ENCODE measurements at places on chromosomes 11 and 22.
A peak's percentile ranks its signal among the peaks of the same experiment; 100 is the strongest.

GRCh38 chr11:3866206-3866605 is 10.7 kb downstream of the STIM1 start:
- no peak for DNase-seq

GRCh38 chr11:121914508-121915059 is 201.4 kb downstream of the BLID start:
- no peak for DNase-seq

DNA sequence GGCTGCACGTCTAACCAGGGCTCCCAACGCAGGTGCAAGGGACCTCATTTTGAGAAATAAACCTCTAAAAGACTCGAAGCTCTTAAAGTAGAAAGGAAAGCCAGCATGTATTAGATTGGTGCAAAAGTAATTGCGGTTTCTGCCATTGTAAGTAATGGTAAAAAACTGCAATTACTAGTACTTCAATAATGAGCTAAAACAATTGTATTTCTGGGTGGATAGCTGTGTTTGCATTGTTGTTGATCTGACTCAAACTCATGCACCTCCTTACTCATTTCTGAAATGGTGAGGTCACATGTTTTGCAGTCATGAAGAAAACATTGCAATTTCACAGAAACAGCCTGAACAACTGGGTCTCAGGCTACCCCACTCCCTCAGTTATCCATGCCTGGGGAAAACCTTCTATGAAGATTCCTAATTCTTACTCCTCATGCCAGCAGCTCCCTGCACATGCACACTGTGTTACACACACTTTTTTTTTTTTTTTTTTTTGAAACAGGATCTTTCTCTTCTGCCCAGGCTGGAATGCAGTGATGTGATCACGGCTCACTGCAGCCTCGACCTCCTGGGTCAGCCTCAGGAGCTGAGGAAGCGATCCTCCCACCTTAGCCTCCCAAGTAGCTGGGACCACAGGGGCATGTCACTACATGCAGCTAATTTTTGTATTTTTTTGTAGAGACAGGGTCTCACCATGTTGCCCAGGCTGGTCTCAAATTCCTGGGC is 24.6 kb downstream of the VWCE start:
- DNase-seq, result no peak

DNA sequence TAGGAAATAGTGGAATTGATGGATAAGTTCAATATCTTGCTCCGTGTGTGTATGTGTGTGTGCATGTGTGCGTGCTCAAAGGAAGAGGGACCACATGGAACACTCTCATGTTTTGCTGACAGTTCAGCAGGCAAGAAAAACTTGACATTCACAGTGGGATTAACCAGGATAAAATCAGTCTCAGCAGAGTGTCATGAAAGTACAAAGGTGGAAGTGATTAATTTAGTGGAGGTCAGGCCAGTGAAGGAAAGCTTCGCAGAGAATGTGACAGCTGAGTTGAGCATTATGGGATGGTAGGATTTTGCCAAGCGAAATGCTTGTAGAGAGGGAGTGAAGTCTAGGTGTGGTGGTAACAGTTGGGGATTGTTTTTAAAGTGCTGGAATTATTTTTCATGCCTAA is 15.7 kb upstream of the FBXO3 start:
- DNase-seq, result no peak

DNA sequence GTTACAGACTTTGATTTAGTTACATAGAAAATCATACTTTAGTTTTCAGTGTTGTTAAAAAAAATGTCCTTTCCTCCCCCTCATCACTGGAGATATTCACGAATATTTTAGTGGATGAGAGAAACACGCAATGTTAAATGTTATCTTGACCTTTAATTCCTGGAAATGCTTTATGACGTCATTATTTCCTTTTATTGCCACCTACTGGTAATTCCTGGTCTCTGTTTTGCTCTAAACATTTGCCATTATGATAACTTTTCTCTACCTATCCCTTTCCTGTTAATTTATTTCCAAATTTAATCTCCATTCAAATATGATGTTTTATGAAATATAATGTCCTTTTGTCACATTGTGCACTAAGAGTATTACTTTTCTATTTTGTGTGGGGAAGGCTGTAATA is 770.6 kb downstream of the FAM181B start:
- DNase-seq, result no peak

- DNase-seq, result no peak
These were observed 854.1 kb downstream of the TBC1D22A start for GRCh38 chr22:47616396-47617020.

DNA sequence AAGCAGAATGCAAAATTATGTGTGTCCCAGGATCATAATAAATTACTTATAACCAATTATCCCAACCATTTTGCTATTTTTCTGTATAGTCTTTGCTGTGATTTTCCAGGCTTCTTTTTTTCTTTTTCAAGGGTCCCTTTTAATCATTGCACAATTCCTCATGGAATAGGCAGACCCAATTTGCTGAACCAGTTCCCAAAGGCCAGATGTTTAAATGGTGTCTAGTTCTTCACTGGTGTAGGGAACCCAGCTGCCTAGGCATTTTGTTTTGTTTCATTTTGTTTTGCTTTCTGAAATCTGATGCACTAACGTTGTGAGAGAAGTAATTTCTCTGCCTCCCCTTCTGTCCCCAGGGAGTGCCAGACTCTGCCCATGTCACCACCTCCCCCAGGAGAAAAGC is 60.4 kb downstream of the CHST1 start:
- no peak for DNase-seq

GRCh38 chr11:47244448-47245350 is 3.9 kb downstream of the ACP2 start:
- DNase-seq, result no peak

GRCh38 chr11:106087815-106088435 is 10.5 kb downstream of the AASDHPPT start:
- no peak for DNase-seq

DNA sequence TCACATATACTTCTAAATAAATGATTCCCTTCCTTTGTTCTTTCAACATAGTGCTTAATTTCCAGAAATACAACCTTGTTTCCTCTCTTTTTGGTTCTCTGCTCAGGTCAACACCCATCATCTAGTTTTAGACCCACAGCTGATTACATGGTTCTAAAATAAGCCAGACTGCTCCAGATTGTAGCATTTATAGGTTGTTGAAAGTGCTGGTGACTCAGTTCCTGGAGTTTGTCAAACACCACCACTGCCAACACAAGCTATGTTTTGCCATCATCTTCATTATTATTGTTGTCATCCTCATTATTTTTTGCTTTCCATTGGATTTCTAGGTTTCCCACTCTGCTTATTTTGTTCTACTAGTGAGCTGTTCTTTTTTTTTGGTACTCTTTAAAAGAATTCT is 22.3 kb upstream of the MMP20 start:
- no peak for DNase-seq

GRCh38 chr22:37534445-37534844 is 15.2 kb upstream of the CARD10 start:
- no peak for DNase-seq

DNA sequence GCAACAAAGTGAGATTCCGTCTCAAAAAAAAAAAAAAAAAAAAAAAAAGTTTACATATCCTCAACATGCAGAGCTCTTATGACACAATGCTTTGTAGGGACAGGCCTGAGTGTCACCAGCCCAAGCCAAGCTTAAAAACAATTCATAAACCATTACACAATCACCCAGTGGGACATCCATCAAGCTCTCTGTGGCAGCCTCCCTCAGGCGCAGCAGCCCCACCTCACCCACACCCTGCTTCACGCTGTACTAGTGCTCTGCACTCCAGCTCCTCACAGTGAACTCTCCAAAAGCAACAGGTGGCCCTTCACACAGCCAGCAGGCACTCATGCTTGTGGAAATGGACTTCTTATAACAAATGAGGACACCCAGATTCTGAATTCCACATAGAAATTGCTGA is 3.5 kb upstream of the FOXRED2 start:
- no peak for DNase-seq

DNA sequence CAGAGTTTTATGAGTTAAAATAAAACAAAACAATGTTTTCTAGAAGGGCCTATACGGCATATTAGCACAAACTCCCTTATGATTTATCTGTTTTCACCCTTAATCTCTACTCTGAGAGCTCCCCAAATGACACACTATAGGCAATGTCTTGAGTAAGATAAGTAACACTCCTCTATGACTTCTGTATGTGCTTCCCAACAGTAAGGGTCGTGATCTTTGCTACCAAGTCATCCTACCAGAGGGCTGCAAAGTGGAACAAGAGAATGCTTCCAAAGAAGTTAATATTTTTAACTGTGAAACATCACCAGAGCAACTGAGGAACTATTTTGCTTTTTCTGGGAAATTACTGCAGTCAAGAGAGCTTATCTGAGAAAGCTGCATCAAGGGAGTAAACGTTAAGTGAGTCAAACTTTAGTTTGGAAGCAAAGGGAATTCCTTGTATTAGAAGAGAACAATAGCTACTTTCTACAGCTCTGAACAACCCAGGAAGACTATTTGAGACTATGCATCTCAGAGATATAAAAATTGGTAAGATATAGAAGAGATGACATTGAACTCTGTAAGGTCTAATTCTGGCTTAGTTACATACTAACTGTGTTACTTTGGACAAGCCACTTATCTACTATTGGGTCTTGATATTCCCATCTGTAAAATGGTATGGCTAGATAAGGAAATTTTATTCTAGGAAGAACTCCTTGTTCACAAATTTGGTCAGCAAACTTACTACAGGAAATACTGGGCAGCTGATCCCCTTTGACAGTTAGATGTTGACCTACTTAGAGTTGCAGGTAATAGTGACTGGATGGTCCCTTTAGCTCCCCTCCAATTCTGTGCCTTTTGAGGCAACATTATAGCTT is 43.7 kb upstream of the CCDC34 start:
- no peak for DNase-seq

- peak; percentile 6 for DNase-seq
These were observed 221.9 kb upstream of the TBCEL start for GRCh38 chr11:120801801-120802689.

GRCh38 chr11:113082341-113082955 is 121.2 kb downstream of the NCAM1 start:
- DNase-seq, result no peak

DNA sequence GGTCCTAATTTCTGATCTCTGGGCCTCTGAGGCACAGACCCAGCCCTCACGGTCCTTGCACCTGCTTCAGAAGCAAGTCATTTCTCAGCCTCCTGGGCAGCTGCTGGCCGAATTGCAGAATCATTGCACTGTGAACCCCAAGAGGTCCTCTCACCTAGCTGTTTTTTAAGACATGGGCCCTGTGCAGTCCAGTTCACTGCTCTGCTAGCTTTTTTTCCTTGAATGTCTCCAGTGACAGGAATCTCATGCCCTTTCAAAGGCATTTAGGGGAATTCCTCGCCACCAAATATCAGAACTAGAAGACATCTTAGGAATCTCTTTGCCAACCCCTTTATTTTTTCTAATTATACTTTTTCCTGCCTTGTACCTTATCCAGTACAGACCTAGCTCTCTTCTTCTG is 35.6 kb upstream of the TP53I11 start:
- DNase-seq, result no peak

DNA sequence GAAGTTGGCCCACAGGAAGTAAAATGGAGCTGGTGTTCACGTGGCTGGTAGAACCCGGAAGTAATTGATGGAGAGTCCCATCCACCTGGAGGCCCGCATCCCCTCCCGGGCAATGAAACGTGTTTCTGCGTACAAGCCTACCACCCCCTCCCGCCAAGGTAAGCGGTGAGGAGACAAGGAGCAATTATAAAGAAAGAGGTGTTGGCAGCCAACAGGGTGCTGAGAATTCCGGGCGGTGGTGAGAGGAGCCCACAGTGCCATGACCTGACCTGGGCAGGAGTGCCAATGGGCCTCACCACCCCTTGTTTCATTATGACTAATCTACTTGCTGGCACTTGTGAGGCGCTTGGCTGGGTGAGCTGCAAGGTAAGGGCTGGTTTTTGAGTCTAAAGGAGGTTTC is 83.8 kb upstream of the BID start:
- no peak for DNase-seq

GRCh38 chr22:48711669-48712068 is 1116.0 kb downstream of the BRD1 start:
- DNase-seq, result no peak

DNA sequence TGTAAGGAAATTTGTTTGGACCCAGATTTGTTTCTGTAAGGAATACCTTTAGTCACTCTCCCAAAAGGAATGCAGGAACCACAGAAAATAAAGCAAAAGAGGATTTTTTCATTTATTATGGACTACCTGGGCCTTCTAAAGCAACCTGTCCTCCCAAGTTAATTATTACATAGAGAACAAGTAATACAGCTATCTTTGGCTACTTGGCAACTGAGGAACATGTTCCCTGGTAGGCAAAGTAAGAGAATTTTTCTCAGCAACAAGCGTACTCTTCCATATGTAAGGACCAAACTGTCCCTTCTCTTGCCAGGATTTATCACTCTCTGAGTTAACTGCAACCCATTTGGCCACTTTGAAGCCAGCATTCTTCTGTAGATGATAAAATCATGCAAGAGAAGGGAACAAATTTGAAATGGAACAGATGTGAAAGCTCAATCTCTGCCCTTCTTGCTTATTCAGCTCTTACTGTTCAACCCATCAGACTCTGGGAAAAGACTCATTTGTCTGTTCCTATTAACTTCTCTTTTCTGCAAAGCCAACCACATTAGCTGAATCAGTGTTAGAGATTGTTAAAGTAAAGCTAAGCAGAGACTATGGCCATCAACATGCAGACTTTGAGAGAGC is 190.2 kb downstream of the SWAP70 start:
- no peak for DNase-seq

DNA sequence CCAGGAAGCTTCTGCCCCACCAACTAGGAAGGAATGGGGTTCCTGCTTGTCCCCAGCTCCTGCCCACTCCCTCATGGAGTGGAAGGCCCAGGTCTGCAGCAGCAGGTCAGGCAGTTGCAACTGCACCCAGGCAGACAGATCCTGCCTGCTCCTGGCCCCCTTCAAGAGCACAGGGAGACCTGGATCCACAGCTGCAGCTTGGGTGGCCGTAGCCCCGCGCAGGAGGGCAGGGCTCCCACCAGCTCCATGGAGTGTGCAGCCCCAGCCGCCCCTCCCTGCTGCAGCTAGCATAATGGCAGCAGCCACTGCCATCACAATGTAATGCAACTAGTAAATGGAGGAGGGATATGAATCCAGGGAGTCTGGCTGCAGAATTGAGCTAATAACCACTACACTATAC is 187.5 kb upstream of the PLET1 start:
- no peak for DNase-seq

Data from stimulated activated CD8-positive, alpha-beta memory T cell treated with anti-CD3 and anti-CD28 coated beads, Interleukin-15, amount 100 ng/mL, for 1 hour (primary cell).